ENCODE measurements at places on chromosomes 5 and 9.

DNA sequence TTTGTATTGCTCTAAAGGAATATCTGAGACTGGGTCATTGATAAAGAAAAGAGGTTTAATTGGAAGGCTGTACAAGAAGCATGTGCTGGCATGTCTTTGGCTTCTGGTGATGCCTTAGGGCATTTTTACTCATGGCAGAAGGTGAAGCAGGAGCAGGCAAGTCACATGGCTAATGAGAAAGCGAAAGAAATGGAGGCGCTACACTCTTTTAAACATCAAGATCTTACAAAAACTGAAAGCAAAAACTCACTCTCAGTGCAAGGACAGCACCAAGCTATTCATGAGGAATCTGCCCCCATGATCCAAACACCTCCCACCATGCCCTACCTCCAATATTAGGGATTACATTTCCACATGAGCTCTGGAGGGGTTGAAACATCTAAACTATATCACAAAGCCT lies 1458.8 kb upstream of the ACO1 start:
- no peak for DNase-seq

DNA sequence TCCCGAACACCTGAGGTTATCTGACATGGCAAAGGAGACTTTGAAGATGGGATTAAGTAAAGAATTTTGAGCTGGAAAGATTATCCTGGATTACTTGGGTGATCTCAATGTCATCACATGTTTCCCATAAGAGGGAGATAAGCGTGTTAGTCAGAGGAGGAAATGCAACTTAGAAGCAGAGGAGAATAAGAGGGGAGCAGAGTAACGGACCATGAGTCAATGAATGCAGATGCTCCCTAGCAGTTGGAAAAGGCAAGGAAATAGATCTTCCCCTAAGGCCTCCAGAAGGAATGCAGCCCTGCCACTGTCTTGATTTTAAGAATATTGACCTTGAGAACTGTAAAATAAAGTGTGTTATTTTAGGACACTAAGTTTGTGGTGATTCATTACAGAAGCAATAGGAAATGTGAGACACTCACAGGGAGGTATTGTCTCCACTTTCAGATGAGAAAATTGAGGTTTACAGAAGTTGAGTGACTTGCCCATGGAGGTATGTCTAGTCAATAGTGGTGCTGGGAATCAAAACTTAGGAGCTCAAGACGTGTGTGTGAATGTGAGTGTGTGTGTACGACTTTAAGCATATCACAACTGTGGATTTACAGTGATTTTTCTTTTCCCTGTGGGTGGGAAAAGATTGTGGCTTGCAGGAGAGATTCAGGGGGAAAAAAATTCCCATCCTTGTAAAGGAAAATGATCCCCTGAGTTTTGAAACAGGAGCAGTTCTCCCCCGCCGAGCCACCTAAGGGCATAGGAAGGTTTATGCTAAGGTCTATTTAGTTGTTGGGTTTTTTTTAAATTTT lies 125.3 kb downstream of the TRIM32 start:
- DNase-seq, result no peak

GRCh38 chr9:27059907-27060306 lies 49.1 kb upstream of the TEK start:
- no peak for DNase-seq

DNA sequence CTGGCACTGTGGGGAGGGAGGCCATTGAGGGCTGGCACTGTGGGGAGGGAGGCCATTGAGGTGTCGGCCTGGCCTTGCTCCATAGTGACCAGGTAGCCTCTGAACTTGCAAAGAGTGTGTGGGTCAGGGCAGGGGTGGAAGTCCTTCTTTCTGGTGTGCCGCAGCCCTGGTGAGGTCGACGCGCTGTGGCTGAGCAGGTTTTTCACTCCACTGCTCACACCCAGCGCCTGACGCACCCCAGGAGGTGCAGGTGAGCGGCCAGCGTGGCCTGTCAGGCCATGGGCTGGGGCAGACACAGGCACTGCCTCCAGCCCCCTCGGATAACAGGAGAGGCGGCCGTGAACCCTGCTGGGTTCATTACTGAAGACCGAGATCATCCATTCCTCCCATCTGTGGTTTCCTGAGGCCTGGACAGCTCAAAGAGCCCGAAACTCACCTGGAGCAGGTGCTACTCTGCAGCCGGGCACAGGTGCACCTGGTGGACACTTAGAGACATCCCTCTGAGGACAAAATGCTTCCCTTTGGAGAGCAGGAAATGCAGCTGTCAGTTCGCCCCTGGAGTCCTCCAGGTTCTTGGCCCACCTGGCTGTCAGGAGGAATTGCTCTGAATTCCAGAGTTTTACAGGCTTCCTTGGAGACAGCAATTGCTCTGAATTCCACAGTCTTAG lies 32.4 kb downstream of the LHX3 start:
- no peak for DNase-seq

GRCh38 chr9:118503236-118503635 lies 799.0 kb downstream of the TLR4 start:
- no peak for DNase-seq

DNA sequence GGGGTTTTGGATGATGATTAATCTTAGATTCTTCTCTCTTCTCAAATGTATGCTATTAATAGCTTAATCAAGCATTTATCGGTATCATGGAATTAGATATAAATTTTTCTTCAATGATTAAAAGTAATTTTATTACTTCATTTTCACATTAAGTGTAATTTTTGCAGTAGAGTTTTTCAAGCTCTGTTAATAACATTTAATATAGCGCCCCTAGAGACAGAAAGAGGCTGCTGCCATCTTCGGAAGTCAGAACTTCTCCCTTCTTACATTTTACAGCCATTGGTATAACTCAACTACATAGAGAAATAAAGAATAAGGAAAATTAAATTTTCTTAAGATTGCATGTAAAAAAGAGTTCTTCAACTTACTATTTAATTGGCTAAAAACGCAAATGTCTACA lies 540.3 kb downstream of the GABRG2 start:
- DNase-seq, result no peak

GRCh38 chr5:122385808-122386207 lies 73.8 kb downstream of the SNCAIP start:
- no peak for DNase-seq

GRCh38 chr9:105296877-105297287 lies 52.4 kb downstream of the SLC44A1 start:
- no peak for DNase-seq

DNA sequence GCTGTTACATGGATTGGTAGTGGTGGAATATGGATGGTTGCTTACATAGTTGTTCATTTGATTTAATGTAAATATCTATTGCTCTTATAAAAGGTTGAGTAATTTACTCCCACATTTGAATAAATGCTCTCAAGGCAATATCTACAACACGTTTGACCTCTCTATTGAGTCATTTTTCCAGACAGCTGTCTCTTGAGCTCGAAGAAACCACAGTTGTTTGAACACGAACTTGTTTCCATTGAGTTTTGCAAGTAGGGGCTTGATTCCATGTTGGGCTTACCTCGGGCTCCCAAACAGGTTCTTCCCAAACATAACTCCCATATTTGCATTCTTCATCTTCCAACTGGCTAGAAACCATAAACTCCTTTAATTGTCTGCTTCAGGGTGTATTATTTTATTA lies 115.0 kb upstream of the HMHB1 start:
- DNase-seq, result no peak

GRCh38 chr9:35353731-35354365 lies 136.1 kb upstream of the RUSC2 start:
- no peak for DNase-seq

DNA sequence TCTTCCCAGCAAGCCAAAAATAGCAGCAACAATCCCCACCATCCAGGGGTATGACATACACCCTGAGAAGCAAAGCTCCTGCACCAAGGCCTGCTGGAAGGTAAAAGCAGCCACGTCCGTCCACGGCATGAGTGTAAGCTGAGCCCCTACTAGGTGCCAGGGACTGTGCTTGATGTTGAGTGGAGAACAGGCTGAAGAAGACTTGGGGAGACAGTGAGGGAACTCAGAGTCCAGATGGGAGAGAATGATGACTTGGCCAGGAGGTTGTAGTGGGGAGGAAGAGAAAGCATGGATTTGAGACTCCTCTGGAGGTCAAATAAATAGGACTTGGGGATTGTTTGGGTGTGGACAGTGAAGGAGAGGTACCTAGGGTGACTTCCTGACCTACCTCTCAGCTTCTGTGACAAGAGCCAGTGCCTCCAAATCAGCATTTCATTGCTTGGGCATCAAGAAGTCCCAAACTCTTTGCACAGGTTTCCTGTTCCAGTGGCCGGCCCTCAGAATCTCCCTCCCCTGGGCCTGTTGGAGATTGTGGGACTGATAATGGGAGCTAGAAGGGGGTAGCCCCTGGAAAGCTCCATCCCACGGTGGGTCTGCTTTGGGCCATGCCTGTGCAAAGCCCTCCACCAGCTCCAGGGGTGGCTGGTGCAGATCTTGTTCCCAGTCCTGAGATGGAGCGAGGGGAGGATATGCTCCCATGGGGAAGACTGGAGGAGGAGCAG lies 58.3 kb upstream of the ADAMTS2 start:
- DNase-seq, result no peak

DNA sequence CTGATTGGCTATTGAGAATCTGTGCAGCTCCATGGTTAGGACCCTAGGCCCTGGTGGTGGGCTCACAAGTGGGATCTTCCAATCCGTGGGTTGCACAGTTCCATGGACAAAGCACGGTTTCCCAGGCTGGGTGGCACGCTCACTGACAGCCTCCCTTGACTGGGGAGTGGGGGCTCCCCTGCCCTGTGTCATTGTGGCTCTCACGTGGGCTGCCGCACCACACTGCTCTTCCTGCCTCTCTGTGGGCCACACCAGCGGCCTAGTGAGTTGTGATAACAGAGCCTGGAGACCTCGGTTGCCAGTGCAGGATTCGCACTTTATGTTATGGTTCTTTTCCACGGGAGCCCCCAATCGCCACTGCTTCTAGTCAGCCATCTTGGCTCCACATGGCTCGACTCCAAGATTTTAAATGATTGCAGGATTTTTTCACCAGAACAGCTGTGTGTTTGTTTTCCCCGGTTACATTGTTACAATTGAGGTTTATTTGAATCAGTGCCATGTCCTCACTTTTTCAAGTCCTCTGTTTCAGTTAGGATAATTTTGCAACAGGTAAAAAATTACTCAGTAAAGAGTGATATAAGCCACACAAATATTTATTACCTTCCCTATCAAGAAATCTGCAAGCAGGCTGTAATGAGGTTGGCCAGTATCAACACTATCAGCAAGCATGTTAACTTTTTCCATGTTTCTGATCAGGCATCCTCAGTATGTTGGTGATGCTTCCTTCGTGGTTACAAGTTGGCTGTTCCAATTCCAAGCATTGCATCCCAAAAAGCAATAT lies 253.8 kb downstream of the ZNF608 start:
- no peak for DNase-seq

DNA sequence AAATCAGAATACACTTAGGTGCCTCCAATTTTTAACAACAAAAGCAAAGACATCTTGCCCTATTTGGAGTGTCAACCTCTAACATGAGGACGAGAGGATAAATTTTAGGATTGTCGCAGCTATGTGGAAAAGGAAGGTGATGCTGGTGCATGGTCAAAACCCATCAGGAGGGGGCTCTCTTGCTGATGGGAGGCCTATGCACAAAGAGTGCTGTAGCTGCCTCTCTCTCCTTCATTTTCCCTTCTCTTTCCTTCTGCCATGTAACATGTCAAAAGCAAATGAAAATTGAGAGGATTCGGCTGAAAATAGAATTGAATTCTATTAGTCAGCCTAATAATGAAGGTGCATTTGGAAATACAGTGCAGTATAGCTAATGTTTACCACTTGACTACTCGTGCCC lies 578.7 kb upstream of the ZNF462 start:
- DNase-seq, result no peak

Measured in stimulated activated CD8-positive, alpha-beta memory T cell treated with anti-CD3 and anti-CD28 coated beads, Interleukin-7, amount 100 ng/mL, for 1 hour (primary cell).